ENCODE measurements at places on chromosomes 5 and 9.

DNA sequence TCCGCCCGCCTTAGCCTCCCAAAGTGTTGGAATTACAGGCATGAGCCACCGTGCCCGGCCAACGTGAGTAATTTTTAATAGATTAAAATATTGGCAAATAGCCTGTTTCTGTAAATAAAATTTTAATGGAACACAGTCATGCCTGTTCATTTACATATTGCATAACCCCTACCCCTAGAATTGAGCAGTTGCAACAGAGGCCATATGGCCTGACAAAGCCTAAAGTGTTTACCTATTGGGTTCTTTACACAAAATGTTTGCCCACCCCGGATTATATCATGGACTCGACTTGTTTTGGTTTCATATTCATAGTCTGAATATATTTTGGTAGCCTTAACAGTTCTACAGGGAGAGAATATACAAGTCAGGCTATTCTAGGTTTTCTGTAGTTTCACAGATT, 5.3 kb downstream of the NSA2 start:
- no peak for DNase-seq

GRCh38 chr5:58940446-58940845, 357.6 kb downstream of the RAB3C start:
- DNase-seq = no peak

- DNase-seq = no peak
Measured at GRCh38 chr9:80899208-80899607, 790.1 kb downstream of the TLE1 start.

DNA sequence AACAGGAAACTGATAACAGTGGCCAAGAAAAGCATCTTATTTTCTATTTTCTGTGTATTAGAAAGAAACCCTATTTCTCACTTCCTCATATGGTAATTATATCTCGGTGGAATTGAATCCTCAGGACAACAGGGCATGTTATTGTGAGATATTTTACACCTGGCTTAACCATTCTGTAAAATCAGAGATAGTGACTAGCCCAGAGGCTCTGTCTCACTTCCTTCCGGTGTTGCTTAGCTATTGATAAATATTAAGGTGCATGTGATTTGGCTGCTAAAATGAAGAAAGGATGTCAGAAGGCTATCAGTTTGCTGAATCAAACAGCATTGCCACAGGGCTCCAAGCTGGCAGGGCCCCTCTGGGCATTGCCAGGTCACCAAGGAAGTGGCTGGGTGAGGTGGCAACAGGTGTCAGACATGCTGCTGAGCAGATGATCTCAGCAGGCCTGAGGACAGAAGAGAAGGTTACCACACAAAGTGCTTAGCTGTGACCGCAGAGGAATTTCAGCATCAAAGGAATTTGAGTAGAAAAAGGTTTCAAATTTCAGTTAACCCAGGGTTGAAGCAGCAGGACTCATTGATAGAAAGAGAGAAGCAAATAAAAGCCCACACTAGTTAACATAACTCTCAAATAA, 330.7 kb downstream of the PDE4D start:
- DNase-seq = no peak

GRCh38 chr5:115475788-115476187, 68.8 kb downstream of the FEM1C start:
- DNase-seq = no peak

- DNase-seq = no peak
Measured at GRCh38 chr9:104984948-104985347, 57.0 kb upstream of the ABCA1 start.
